ENCODE measurements at places on chromosomes 12 and 14. TPM values are rescaled to one million over a fixed set of nuclear protein-coding genes. Genes with fewer than 3 reads are reported as not detected.

FAM90A1 gene
- 0.43 TPM for total RNA-seq

TMEM229B gene
- 5.4 TPM for total RNA-seq

CEBPE gene
- total RNA-seq: not detected

SRGAP1 gene
- 11.4 TPM for total RNA-seq

PTGER2 gene
- 5.3 TPM for total RNA-seq

ERG28 gene
- total RNA-seq: 36.1 TPM

GLT8D2 gene
- 9.1 TPM for total RNA-seq

SLC7A8 gene
- total RNA-seq: 49.8 TPM

HOXC6 gene
- 1.4 TPM for total RNA-seq

PRB2 gene
- not detected for total RNA-seq

LETMD1 gene
- 71.6 TPM for total RNA-seq

RNF41 gene
- total RNA-seq: 51.6 TPM

KLRG1 gene
- 3.3 TPM for total RNA-seq

LAG3 gene
- 1.5 TPM for total RNA-seq

C3AR1 gene
- total RNA-seq: 45.0 TPM

GALNT4 gene
- total RNA-seq: 7.8 TPM

ADAM21 gene
- total RNA-seq: not detected

BCL2L2 gene
- total RNA-seq: 53.0 TPM

C2CD5 gene
- total RNA-seq: 38.0 TPM

TOMM20L gene
- total RNA-seq: not detected

PDE3A gene
- 8.4 TPM for total RNA-seq

SMOC1 gene
- 1.1 TPM for total RNA-seq

Measured in upper lobe of right lung (tissue), 1 donor.